ENCODE measurements at places on chromosomes 3 and 15.

DNA sequence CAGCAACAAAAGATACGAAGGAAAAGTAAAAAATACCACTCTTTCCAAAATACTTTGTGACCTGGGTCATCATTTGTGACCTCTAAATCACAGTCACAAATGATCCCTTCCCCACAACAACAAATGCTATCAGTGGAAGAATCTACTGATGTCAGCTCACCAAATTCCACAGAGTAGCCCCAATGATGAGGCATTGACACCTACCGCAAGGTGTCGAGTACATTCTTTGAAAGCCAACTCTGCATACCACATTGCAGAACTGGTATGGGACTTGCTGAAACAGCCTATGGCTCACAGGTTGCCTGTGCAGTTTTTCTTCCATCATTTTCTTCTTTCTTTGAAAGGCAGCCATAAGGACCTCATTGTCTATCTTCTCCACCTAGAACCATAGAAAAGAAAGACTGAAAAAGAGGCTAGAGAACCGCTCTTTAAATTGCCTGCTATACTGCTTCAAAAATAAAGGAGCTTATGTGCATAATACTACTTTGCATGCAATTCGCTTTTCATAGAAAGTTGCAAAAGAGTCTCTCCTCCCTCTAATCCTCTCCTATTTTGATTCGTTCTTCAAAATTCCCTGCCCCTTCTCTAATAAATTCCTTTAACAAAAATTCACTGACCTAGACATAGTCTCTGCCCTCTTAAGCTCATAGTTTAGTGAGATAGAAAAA is 21.4 kb upstream of the KPNA1 start:
- DNase-seq: no peak

- no peak for DNase-seq
Measured at GRCh38 chr3:2454865-2455264, 356.2 kb downstream of the CNTN4 start.

DNA sequence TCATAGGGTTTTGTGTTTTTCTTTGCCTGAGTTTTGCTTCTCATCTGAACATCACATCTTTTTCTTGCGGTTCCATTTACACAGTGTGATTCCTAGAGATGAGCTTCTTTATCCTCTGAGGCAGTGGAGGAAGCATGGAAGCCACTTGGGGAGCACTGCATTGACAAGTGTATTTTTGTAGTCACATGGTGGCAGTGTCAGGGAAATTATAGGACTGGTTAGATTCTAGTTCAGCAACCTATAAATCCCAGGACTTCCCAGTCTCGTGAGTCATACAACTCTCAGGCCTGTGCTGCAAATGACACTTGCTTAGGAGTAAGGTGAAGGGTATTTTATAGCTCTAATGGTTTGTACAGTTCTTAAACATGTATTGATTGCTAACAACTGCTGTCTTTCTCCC is 58.4 kb downstream of the RBM6 start:
- DNase-seq: no peak

GRCh38 chr3:196800742-196801434 is 61.2 kb downstream of the PAK2 start:
- no peak for DNase-seq

GRCh38 chr3:62604298-62604697 is 230.9 kb upstream of the FEZF2 start:
- no peak for DNase-seq

GRCh38 chr3:27127879-27128278 is 241.3 kb downstream of the NEK10 start:
- no peak for DNase-seq

DNA sequence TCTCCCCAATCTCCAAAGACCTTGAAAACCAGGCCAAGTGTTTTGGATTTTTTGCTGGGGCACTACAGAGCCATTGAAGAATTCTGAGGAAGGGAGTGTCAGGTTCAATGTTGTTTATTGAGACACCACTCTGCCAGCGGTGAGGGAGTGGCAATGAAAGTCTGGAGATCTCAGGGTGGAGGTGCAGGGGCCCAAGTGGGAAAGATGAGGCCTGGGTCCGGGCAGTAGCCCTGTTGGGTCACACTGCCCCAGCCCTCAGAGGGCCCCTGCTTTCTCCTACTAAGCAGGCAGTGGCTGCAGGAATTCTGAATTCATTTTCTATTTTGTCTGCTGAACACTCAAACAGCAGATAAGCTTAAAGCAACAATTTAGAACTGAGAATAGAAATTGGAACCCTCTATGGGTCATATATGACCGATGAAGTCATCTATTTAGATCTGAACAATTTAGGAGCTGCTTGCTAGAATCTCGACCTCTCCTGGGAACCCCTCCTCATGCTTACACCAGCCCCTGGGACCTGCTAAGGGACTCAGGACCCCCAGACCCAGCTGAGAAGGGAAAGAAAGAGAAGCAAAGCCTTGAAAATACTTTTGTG is 17.9 kb downstream of the HRH1 start:
- no peak for DNase-seq

DNA sequence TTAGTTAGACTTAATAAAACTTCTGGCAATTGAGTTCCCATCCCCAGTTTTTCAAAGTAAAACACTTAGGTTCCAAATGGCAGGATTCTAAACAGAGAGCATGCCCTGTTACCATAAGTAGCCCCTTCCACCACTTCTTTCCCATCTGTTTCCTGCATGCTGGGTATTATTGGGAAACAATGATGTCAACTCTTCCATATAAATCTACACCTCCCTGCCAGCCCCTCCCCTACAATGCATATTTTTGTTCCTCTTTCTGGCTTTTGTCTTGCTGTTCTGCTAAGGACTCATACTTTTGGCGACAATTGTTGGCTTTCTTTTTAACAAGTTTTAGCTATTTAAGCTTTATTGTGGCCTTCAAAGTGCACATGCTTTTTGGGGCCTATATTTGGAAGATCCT is 11.1 kb downstream of the ARHGAP31 start:
- DNase-seq: no peak

DNA sequence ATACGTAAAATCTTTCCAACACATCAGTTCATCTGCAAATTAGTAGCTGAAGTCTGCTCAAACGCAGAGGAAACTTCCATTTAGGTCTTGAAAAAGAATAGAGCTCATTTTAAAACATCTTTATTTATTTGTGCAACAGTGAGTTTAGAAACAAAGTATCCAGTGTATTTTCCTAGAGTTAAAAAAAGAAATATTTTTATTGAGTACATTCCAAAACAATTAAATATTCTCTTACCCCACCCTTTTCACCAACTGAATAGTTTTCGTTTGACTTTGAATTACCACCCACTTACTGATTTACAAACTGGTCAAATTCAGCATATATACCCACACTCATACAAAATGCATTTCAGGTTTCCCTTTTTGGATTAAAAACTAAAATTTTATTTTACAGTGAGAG is 104.7 kb downstream of the ZBTB20 start:
- DNase-seq: no peak

GRCh38 chr3:124360563-124360962 is 368.6 kb upstream of the ROPN1 start:
- peak; percentile 17 for DNase-seq

DNA sequence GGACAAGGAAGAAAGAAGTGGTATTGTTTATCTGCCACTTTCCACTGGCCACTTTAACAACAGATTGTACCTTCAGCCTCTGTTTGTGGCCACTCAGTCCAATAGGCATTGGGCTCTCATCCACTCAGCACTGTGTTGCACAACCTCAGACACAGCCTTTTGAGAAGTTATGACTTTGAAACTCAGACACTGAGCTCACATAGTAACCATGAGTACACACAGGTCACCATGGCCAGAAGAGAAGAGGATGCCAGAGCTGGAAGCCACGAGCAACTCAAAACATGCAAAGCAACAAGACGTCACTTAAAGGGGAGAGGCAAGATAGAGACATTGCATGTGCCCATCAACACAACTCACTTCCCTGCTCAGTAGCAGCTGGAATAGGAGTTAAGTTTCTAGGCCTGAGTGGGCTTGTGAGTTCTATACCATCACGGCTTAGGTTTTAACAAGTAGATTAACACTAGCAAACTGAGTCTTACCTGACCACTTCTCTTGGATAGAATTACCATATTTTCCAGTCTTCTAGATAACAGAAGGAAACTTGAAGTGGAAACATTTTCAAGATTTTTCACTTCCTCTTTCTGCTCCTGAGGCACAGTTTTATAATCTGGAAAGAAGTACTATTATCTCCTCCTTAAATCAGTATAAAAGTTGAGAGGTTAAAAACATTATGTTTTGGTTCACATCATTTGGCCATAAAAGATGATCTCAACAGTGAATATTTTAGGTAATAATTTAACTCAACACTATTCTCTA is 103.5 kb downstream of the IMPG2 start:
- no peak for DNase-seq

DNA sequence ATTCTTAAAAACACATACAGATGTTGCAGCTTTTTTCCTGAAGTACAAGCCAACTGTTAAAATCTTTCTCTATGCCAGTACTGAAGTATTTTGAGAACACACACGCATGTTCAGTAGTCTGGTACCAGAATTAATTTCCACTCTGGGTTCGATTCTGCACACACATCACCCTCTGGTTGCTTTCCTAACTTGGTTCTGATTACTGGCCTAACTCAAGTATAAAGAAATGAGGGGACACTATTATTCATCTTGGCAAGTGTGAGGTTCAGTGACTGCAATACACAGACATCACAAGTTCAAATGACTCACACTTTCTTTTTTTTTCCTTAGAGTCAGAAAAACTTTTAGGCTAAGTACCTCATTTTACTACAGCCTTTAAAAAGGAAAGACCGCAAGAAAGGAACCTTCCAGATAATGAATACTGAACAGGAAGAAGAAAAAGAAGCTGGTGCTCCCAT is 37.4 kb upstream of the LDHAL6B start:
- no peak for DNase-seq

DNA sequence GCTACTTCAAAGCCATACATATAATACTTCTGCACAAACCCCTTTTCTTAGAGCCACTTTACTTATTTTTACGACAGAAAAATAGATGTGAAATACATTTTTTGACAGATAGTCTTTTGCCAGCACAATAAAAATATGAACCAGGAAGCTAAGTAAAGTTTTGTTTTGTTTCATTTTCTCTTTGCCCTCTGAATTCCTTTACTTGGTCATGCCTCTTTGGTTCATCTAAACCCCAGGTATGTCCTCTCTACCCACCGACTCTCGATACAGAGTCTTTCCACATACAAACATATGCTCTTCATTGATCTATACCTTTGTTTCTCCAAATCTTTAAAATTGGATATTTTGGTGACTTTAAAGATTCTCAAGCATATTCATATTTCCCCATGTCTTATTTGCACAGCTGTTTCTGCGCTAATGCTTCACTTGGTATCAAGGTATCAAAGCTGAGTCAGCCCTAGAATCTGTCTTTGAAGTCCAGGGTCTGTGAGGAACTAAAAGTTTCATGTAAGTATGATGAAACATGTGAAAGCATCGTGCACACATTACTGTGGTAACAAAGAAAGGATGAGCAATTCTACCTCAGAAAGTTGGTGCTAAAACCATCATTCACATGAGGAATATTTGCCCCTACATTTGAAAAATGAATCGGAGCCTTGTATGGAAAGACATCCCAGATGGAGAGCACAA is 845.4 kb downstream of the NAALADL2 start:
- DNase-seq: no peak

GRCh38 chr3:40771112-40771511 is 246.4 kb downstream of the ZNF621 start:
- DNase-seq: no peak

DNA sequence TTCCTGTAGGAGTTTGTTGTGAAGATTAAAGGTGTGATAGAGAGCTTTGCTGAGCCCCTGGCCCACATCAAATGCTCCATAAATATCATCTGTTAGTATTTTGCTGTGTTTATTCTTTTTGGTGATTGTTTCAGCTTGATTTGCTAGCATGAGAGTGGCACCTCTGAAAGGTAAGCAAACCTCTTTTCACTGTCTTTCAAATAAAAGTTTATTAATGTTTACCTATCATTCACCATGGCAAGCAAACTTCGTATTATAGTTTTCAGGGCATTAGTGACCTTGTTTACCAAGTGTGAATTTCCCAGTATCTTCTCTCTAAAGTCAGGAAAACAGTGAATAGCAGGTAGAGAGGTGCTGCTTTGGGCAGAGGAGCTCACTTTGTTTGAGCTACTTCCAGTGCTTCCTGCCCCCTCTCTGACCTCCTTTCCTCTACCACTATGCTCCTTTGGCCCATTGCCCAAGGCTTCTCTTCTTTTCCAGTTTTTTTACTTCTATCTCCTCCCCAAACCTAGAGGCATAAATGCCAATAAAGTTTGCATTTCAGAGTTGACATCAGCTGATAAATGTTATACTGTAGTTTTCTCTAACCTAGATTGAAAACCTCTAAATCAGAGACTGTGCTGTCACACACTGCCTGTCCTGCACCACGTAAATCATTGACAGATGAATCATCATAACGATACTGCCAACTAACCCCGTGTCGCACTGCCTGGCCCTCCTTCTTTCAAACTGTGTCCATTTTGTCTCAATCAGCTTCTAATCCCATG is 569.0 kb downstream of the TUSC7 start:
- no peak for DNase-seq

GRCh38 chr3:157514371-157514895 is 11.2 kb upstream of the VEPH1 start:
- no peak for DNase-seq

- no peak for DNase-seq
Measured at GRCh38 chr3:10142707-10143560, 1.4 kb downstream of the VHL start.

- DNase-seq: peak; percentile 76
Measured at GRCh38 chr3:152595975-152596821, 238.7 kb upstream of the P2RY1 start.

DNA sequence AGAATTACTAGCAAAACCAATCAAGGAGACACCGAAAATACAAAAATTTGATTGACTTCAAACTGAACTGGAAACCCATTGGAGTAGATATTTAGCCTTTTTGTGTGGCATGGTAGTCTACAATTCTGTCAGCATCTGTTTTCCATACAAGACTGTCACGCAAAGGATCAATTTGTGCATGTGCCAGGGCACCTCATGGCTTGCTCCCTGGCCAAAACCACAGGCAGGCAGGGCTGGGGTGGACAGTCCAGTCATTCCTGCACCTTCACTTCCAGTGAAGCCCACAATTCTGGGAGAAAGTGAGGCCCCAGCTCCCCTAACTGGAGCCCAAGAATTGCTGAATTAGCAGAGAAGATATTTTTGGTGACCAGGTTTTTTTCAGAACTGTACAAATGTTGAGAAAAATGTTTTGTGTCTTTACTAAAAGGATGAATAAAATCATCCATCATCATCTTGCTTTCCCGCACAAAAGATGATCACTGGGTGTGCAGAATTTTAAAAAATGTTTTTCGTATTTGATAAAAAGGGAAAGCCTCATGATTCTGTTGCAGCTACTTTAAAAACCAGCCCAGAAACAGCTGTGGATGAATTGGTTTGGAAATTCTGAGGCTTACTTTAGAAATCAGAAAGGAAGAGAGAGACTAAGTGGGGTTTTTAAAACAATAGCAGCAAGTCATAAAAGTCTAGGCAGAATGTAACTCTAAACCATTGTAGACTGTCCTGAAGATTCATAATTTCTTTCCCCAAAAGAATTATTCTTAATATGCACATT is 86.4 kb downstream of the PCCB start:
- DNase-seq: no peak
